Epithelial cell of proximal tubule (primary cell): ENCODE measurements at places on chromosomes 5 and 9. TPM values are rescaled to one million over a fixed set of nuclear protein-coding genes. Genes with fewer than 3 reads are reported as not detected.

ANXA2R gene
- total RNA-seq = 0.35 and 2.2 TPM in 2 replicates

RELL2 gene
- 3.3 and 10.3 TPM in 2 replicates for total RNA-seq

C9orf50 gene
- total RNA-seq = 0.69 TPM in 1 of 2 replicates, not detected in the other

DNA sequence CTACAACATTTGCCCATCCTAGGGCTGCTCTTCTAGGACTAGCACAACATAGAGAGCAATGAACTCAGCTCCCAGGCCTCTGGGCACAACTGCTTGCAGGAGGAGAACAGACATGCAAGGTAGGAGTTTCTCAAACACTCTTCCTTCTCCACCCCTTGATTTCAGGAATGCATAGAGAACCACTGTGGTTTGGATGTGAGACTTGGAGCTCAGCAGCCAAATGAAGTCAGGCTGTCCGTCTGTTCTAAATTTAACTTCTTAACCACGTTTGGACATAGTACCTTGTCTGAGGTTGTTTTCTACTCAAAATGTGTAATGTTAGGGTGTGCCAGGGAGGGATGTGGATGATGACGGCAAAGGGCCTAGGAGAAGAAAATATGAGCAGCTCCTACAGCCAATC lies 515.1 kb upstream of the TNC start:
- DNase-seq = no peak

GRCh38 chr9:77177894-77178794 lies 810 bp downstream of the VPS13A start:
- DNase-seq = no peak

DNA sequence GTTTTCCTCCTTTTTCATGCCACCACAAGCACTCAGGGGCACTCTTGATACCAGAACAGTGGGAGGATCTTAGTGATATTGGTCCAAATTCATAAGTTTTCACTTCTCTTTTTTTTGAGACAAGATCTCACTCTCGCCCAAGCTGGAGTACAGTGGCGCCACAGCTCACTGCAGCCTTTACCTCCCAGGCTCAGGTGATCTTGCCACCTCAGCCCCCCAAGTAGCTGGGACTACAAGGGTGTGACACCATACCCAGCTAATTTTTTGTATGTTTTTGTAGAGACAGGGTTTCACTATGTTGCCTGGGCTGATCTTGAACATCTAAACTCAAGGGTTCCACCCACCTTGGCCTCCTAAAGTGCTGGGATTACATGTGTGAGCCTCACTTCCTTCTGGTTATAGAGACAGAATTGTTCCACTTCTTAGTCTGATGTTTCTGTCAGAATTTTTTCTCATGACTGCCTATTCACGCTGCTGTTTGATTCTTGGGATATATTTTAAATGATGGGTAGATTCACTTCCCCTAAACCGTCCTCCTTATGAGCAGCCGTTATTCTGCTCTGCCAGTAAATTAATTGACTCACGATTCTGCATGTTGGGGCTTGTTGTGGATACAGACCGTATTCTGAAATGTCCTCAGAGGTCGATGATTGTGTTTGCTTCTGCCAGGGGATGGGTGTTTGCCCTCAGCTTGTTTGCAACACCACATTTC lies 30.8 kb downstream of the MTAP start:
- DNase-seq = no peak

- no peak for DNase-seq
Observed at GRCh38 chr9:84285381-84285780, 55.2 kb downstream of the SLC28A3 start.

DNA sequence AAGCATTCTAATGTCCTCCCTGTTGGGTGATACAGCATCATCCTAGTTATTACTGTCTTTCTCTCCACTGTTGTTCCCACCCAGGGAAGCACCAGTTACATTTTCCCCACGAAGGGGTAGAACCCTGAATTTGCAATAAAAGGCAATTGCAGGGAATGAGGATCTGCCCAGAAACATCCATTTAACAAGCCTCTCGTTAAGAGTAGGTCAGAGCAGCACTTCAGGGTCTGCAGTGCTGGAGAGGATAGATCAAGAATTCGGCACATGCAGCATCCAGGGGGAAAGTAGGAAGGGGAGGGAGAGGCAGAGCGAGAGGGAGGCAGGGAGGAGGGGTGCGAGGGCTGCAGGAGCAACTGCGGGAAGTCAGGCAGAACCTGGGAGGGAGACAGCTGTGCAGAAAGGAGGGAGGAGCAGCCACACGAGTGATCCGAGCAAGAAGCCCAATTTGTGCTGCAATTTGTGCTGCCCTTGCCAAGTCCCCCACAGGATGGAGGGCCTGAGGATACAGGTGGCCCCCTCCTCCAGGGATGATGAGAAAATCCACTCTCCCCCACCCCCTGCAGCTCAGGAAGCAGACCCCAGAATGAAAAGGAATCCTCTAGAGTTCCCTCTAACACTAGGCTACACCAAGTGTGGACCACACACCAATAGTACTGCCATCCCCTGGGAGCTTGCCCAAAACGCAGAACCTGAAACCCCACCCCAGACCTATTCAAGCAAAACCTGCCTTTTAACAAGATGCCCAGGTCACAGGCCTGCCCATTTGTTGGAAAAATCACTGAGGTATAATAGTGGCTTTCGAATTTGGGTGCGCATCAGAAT lies 62.2 kb downstream of the EPB41L4B start:
- no peak for DNase-seq

DNA sequence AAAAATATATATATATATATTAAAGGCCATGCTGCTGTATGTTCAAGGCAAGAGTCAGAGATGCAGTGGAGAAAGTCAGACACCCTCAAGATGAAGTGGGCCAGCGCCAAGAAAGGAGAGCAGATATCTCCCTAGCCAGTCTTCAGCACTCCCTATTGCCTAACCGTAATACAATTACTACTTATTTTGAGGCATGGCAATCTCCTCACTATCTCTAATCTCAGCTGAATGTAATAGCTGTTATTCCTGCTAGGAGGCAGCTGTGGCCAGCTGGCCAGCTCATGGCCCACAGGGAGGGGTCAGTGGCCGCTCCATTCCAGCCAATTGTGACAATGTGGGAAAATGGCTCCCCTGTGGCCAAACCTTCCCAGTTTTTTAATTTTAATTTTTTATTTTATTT lies 87.5 kb upstream of the FBXW11 start:
- no peak for DNase-seq

- DNase-seq = no peak
Observed at GRCh38 chr5:32928761-32929160, 217.6 kb downstream of the NPR3 start.

- no peak for DNase-seq
Observed at GRCh38 chr9:93308158-93308602, 124.2 kb downstream of the WNK2 start.
